Hematopoietic multipotent progenitor cell (in vitro differentiated cells): ENCODE measurements at places on chromosomes 12 and 14.
A peak's percentile ranks its signal among the peaks of the same experiment; 100 is the strongest.

GRCh38 chr12:109621901-109622364 is 48.3 kb downstream of the MVK start:
- peak; percentile 48 for DNase-seq

DNA sequence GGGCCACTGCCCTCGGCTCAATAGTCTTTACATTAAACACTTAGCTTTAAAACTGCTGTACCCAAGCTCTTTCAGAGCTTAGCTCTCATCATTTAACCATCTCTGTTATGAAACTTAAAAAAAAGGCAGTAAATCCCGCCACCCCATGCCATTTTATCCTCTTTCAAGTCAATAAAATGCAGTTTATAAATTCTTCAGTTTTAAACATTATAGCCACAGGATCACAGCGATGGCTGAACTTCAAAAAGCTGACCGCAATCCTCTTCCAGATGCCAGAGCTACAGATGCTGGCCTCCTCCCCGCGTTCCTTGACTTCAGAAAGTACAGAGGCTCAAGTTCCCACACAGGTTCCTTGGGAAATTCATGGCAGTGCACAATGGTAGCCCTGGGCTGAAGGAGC is 4.2 kb downstream of the OR10G3 start:
- DNase-seq = no peak

DNA sequence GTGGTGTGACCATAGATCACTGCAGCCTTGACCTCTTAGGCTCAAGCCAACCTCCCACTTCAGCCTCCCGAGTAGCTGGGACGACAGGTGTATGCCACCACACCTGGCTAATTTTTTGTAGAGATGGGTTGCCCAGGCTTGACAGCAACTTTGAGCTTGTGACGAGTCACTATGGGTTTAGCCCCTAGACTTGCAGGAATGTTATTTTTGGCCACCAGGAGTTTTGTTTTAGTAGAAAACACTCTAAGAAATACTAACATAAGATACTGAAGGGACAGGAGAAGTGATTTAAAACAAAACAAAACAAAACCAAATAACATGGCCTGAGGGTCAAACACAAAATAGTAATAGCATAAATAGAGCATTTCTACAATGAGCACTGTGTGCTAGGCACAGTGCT is 26.4 kb downstream of the SETD3 start:
- no peak for DNase-seq

GRCh38 chr14:64823305-64823861 is 56.3 kb downstream of the SPTB start:
- peak; percentile 57 for DNase-seq

DNA sequence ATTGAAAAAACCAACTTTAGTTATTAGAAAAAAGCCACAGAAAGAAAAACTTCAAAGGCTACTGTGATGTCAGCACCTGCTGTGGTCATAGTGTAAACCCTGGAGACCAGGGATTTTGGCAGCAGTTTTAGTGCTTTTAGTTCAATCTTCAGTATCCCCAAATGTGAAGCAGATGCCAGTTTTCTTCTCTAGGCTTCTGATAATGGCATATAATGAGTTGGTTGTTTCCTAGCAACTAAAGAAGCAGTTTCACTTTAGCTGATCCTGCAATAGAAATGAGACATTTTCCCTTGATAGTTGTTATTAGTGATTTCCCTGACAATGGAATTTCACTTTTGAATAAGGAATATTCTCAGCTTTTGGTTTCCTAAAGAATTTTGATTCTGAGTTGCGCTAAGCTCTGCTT is 131.2 kb downstream of the NUBPL start:
- DNase-seq = no peak

- DNase-seq = peak; percentile 76
Observed at GRCh38 chr12:56581418-56582145, 48.5 kb downstream of the BAZ2A start.

DNA sequence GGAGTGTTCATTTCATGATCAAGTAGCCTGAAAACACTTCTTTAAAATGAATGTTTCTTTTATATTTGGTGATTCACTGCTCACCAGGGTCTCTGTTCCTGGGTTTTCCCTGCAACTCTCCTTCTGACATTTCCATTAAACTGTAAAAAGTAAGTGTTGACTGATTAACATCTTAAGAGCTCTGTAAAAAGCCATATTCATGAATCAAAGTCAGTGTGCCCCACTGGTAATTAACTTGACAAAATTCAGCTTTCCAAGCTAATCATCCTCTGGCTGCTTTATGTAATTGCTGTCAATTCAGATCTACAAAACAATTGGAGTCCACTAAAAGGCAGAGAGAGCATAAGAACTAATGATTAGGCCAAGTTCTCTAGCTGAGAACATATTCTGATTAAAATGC is 41.6 kb downstream of the CNTN1 start:
- no peak for DNase-seq

GRCh38 chr14:58701156-58701555 is 63.4 kb downstream of the DACT1 start:
- DNase-seq = no peak

DNA sequence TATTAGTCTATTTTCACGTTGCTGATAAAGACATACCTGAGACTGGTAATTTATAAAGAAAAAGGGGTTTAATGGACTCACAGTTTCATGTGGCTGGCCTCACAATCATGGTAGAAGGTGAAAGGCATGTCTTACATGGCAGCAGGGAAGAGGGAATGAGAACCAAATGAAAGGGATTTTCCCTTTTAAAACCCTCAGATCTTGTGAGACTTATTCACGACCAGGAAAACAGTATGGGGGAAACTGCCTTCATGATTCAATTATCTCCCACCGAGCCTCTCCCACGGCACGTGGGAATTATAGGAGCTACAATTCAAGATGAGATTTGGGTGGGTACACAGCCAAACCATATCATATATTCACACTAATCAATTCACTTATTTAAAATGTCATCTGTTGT is 41.4 kb downstream of the KTN1 start:
- no peak for DNase-seq

- no peak for DNase-seq
Observed at GRCh38 chr12:25324861-25325260, 74.1 kb upstream of the KRAS start.

GRCh38 chr14:97578982-97579548 is 781.9 kb downstream of the VRK1 start:
- DNase-seq = no peak

GRCh38 chr12:553216-554000 is 93.7 kb downstream of the B4GALNT3 start:
- DNase-seq = no peak
